ENCODE measurements at places on chromosomes 4 and X.

- DNase-seq = no peak
Observed at GRCh38 chr4:54447304-54447703, 210.5 kb upstream of the KIT start.

GRCh38 chrX:28303486-28303885 lies 283.8 kb upstream of the IL1RAPL1 start:
- no peak for DNase-seq

GRCh38 chrX:1099146-1099770 lies 113.2 kb downstream of the CRLF2 start:
- no peak for DNase-seq

GRCh38 chr4:57550198-57550597 lies 440.0 kb upstream of the IGFBP7 start:
- DNase-seq = no peak

DNA sequence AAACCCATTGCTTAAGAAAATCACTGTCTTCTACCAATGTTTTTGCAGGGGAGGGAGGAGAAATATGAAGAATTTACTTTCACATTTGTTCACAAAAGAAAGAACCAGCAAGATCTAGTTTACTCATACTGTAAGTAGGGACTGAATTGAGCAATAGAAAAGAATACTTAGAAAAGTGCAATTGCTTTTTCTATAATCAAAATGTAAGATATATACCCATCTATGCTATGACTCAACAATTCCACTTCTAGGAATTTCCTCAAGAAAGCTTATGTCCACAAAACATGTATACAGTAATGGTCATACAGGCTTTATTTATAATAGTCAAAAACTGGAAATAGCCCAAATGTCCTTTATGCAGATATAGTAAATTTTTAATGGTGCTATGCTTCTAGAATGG lies 196.4 kb downstream of the LRBA start:
- DNase-seq = peak; percentile 4

DNA sequence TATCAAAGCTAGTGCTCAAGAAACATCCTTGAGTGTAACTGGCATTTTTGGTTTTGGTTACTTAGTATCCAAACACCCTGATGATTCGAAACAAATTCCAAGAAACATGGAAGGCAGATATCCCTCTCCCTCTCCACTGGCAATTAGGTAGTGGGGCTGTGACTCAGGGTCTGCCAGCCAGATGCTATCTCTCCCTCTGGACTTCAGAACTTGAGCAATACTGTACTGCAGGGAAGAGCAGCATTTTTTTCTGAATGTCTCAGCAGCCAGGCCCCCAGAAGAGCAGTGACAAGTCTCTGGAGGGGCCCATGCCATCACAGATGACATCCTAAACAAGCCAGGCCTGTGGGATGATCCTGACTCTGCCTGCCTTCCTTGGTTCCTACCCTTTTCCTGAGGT lies 37.3 kb upstream of the BCORL1 start:
- peak; percentile 68 for DNase-seq

- DNase-seq = no peak
Observed at GRCh38 chrX:122914256-122914655, 269.8 kb upstream of the GRIA3 start.

- no peak for DNase-seq
Observed at GRCh38 chr4:42420140-42420539, 22.9 kb downstream of the SHISA3 start.

DNA sequence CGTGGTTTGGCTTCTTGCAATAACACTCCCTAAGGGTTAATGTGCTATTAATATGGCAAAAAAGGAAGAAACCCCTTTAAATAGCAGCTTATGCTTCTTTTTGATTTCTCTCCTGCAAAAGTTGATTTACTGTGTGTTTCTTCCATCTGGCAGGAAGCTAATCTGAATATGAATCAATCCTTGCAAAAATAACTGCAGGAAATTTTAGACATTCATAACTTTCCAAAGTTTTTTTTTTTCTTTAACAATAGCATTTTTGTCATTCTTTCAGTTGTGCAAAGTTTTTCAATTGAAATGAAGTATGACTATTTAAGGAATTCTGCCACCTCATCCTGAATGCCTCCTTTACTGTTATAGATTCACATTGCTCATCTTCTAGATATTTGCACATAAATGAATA lies 115.6 kb downstream of the SPANXA1 start:
- peak; percentile 79 for DNase-seq

DNA sequence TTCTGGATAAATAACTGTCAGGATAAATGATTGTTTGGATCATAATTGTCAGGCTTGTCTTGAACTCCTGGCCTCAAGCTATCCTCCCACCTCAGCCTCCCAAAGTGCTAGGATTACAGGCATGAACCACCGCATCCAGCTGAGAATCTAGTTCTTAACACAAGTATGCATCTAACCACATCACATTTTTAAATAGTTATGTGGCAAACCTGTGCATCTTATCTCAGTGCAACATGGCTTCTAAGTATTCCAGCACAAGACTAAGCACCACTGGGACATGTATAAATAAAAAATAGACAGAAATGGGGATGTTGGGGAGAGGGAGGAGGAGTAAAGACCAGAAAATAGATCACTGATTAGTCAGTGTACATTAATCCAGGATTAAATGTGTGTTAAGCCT lies 74.7 kb upstream of the TBL1X start:
- no peak for DNase-seq

DNA sequence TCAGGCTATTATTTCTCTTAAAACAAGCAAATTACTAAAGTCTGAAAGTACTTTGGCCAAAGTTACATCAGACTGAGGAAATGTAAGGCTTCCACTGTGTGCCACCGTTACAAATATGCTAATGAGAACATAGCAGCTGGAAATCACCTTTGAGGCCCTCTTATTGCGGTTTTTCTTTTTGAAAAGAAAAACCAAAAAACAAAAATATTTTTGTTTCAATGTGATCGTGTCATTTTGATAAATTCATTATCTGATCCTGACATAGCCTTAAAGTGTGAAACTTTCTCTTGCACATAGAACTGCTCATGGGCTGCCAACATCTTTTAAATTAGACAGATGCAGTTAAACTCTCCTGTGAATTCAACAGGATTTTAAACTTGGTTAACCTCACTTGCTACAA lies 2.8 kb upstream of the TIFA start:
- no peak for DNase-seq

DNA sequence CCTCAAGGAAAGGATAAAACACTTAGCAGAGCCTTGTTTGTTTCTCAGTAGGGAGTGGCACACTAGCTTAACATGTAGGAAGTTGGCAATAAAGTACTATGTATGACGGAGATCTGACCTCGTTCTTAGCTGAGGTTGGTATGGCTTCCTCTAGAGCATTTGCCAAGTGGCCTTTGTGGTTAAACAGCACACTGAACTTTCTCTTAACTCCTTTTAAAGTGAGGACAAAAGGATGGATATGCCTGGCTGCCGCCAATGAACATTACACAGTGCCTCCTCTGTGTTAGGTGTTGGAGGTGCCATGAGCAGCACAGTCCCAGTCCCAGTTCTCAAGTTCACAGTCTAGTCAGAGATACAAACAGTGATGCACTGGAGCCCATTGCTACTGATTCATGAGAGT lies 54.4 kb downstream of the VGLL1 start:
- DNase-seq = peak; percentile 0

DNA sequence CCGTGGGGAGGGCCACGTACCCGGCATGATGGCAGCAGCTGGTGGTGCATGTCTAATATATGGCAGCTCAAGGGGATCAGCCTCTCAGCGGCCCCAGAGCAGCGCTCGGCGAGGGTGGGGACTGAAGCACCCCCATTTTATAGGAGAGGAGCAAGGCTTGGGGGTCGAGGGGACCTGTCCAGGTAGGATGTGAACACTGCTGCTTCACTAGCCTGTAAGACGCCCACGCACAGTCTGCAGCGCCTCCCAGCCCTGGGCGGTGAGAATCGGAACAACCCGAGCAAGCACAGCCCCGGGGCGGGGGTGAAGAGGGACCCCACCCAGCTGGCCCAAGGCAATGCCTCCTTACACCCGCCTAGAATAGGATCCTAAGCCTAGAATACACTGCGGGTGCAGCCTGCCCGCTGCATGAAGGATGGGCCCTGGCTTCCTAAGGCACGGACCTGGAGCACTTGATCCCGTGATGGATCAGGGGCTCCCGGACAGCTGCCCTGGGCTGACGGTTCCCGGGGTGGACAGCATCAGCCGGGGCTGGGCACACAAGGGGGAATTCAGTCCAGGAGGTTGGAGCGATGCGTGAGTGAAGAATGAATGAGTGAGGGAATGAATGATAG lies 17.6 kb downstream of the ADRA2C start:
- DNase-seq = no peak

- DNase-seq = peak; percentile 4
Observed at GRCh38 chr4:173958445-173958844, 325.0 kb downstream of the FBXO8 start.

DNA sequence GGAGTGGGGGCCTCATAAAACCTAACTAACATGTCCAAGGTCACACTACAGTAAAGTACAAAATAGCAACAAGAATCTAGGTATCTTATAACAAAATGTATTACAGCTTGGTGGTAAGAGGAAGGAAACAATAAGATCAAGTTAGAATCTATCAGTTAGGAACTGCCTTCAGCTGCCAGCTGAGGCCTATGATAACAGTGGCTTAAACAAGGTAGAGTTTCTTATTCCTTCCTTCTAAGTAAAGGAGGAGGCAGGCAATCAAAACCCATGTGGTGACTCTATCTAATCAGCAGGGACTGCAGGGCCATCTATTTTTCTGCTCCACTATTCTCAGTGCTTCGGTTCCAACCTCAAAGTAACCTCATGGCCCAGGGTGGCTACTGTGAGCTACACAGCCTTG lies 10.9 kb downstream of the SH3D19 start:
- DNase-seq = no peak

DNA sequence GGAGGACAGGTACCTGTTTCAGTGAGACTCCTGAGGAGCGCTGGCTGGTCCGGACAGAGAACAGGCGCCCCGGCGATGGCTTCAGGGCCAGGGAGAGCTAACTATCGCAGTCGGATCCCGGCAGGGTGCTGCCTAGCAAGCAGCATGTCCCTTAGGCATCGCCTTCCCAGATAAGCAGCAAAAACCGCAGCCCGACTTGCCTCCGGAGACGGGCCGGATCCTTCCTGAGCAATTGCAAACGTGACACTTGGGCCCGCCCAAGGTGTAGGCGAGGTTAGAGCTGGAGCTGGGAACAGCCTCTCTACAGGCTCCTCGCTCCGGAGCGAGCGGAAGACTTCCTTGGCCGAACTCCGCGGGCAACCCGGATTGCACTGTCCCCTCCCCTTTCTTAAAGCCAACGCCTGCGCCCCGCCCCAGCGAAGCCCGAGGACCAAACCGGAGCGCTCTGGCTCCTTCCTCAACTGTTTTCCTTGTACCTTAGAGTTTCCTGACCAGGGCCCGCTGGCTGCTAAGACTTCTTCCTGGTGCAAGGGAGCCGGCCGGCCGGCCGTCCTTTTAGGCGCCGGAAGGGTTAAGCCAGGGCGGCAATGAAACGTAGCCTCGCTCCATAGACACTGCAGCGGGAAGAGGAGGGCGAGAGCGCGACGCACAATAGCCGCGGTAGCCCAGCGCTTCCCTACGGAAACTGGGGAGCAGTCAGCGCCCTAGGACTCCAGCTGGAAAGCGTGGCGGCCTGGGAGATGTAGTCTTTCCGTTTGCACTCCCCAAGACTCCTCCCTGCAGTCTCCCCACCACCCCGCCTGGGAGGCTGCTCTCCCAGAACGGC lies at the start of gene OPHN1:
Gene OPHN1 (minus strand): TSS at position 341 of the 826 bp plus-strand sequence. CDS start 475 bp downstream, outside the sequence.
- peak; percentile 73 for DNase-seq

DNA sequence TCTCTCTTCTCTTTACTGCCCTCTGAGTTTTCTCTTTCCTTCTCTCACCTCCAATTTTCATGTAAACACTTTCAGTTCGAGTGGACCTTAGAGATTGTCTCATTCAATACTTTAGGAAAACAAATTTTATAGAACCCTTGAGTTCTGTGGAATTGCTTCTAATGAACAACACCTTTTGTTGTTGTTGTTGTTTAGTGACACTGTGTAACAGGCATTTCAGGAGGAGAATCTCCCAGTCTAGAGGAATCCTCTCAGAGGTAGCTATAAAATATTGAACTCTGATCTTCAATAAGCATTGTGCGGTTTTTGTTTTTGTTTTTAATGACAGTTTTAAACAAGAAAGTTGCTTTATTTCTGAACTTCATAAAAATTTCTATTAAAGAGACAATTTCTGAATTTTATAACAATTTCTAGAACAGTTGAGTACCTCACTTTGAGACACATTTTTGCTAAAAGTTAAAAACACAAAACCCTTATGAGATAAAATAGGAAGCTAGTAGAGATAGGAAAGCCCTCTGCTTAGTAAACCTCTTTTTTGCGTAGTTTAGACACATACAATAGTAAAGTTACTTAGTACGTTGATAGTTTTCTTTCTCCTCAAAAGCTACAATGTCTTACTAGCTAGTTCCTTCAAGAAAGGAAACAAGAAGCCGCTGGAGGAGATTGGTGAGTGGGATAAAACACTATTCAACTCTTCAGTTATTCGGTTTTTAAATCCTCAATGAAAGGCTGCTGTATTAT lies 38.8 kb downstream of the CLCN3 start:
- no peak for DNase-seq

GRCh38 chr4:129378364-129378763 lies 282.4 kb downstream of the C4orf33 start:
- DNase-seq = no peak

GRCh38 chr4:22463179-22463578 lies 52.7 kb downstream of the ADGRA3 start:
- DNase-seq = no peak

- no peak for DNase-seq
Observed at GRCh38 chr4:7189475-7190277, 2.7 kb upstream of the SORCS2 start.

GRCh38 chrX:67665583-67665982 lies 121.8 kb downstream of the AR start:
- no peak for DNase-seq

DNA sequence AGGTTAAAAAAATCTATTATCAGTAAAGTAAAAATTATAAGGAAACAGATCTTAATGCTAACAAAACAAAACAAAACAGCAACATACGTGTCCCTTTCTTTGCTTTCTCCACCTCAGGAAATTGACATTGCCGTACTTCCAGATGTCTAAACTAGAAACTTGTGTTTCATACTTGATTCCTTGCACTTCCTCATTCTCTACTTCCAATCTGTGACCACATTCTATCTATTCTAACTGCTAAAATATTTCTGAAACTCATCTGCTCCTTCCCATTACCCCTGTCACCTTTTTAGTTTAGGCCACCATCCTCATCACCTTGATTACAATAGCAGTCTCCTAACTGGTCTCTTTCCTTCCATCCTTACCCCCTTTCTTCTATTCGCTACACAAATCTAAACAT lies 22.5 kb upstream of the RPA4 start:
- no peak for DNase-seq

DNA sequence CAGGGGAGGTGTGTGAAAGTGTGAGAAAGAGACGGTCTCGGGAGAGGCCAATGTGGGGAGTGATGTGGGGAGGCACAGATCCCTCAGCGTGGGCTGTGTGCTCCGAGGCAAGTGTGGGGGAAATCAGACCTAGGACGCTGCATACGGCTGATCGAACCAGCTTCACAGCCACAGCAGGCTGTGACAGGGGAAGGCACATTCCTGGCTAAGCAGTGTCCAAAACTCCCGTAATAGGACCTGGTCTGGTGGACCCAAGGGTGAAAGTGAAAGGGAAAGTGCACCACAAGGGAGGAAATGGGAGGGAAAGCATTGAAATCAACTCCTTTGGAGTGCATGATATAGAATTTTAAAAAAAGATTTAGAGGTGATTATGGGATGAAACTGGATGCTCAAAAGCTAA lies 10.9 kb upstream of the RHOXF2 start:
- DNase-seq = no peak
